ENCODE measurements at places on chromosomes 12 and 14.
A peak's percentile ranks its signal among the peaks of the same experiment; 100 is the strongest.

GRCh38 chr14:29454026-29454693, 473.5 kb downstream of the PRKD1 start:
- no peak for DNase-seq

GRCh38 chr14:50932592-50933495, 11.4 kb downstream of the PYGL start:
- no peak for DNase-seq

GRCh38 chr14:56271970-56272369, 153.8 kb downstream of the PELI2 start:
- no peak for DNase-seq

- no peak for DNase-seq
These were observed 72.2 kb upstream of the PLEKHG3 start for GRCh38 chr14:64632056-64632455.

DNA sequence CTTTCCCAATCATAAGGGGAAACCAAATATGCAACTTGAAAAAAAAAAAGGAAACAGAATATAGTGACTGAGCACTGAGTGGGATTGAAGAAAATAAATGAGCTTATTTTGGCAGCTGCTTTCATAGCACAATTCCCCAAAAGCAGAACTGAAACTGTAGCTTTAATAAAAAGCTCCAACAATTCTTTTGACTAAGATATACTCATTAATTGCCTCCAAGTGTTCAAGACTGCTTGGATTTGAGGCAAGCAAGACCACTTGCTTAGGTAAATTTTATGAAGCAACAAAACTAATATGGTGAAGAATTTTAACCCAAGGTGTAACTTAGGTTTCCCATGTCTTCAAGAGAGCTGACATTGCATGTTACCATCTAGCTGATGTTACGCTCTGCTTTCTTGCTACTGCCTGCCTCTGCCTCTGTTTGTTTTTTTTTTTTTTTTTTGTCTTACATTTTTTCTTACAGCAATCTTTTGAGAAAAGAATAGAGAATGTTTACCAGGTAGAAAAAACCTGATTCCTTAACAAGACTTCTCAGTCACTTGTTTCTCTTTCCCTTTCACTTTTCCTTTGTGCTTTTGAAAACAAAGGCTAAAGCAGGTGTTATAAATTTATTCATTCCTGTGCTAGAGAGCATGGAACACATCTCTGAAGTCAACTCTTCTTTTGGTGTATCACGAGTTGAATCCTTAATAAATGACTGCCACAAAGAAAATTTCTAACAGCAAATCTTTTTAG, 134.4 kb downstream of the BCAT1 start:
- no peak for DNase-seq

- DNase-seq: peak; percentile 30
These were observed 227.3 kb upstream of the RTL1 start for GRCh38 chr14:101130861-101131260.

DNA sequence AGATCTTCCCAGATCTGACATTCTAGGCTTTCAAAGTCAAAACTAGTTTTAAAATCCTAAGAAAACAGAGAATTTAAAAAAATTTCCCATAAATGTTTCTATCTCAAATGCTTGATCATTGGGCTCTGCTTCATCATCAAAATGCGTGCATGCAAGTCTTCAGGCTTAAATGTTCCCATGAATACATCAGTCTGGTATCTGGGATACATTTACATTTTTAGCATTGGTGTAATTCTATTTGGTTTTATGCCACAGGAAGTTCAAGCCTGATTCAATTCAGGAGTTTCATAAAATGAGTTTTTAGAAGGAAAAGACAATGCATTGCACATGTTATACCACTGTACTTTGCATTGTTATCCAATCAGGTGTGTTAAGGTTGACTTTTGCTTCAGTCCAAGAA, 336.4 kb downstream of the PCNX1 start:
- DNase-seq: no peak

DNA sequence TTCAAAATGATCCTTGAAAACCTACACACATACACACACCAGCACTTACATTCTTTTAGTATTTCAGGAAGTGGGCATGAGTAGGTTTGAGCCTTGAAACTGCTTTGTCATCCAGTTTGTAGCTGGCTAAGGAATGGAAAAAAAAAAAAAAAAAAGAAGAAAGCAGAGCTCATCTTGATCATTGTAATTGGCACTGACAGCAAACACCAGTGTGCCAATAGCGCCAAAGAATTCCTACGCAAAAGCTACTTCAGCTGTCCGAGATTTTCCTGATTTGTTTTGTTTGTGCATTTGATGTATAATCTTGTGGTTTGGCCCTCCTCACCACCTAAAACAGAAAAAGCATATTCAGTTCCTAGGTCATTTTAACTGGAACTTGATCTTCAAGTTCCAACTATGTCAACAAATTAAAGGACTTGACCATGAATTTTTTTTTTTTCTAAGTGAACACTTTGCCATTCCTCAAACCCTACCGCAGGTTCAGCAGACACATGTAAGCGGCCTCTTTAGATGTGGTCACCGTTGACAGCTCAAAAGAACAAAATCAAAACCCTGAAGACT, 57.3 kb downstream of the FLRT2 start:
- DNase-seq: no peak

GRCh38 chr12:75725521-75726111, 214.2 kb upstream of the KRR1 start:
- DNase-seq: no peak

GRCh38 chr12:93530358-93530757, 42.1 kb upstream of the SOCS2 start:
- DNase-seq: no peak

- no peak for DNase-seq
These were observed 786 bp upstream of the TSFM start for GRCh38 chr12:57781801-57782200.

DNA sequence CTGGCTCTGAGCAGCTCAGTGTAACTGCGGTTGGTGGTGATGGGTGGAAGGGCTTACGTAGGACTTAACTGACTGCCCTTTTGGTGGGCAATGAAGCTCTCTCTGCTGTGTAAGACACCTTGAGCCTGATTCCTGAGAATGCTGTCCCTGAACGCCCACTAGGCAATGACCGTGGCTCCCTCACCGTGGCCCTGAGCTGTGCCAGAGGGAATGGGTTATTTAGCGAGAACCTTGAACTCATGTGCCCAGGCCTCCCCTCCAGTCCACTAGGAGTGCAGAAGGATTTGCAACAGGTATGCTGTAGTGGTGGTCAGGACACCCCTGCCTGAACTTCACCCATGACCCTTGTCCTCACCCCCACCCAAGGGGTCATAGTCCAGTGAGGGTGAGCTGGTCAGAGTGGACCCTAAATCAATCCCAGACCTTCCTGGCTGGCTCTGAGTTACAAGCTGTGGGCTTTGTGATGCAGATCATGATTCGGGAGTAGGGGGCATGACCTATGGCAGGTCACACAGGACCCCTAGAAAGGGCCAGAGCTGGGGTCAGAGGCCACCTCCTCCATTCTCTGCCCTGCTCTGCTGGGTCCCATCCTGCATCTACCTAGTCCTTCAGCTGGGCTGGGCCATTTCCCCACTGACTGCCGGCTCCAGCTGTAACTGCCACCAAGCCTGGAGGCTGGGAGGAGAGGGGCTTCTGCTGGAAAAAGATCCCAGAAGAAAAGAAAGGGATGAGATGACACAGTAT, 14.5 kb upstream of the ANKRD33 start:
- no peak for DNase-seq

GRCh38 chr12:26046906-26047305, 77.9 kb downstream of the BHLHE41 start:
- no peak for DNase-seq

GRCh38 chr12:31308116-31308515, 17.8 kb downstream of the SINHCAF start:
- DNase-seq: no peak

GRCh38 chr12:105832806-105833205, 305.9 kb downstream of the NUAK1 start:
- no peak for DNase-seq

DNA sequence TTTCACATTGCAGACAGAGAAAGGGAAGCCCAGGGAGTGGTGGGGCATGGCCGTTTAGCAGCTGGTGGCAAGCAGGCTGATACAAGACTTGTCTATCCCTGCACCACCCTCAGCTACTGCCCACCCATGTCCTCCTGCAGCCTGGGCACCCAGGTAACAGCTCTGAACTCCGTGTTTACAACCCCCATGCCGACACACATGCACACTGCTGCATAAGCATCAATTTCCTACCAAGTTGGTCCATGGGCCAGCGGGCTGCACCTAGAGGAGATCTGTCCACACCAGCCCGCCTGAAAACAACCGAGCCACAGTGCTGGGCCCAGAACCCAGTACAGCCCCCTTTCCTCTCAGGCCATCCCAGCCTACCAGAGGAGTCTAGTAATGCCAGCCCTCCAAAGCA, 75.9 kb upstream of the C14orf180 start:
- no peak for DNase-seq

DNA sequence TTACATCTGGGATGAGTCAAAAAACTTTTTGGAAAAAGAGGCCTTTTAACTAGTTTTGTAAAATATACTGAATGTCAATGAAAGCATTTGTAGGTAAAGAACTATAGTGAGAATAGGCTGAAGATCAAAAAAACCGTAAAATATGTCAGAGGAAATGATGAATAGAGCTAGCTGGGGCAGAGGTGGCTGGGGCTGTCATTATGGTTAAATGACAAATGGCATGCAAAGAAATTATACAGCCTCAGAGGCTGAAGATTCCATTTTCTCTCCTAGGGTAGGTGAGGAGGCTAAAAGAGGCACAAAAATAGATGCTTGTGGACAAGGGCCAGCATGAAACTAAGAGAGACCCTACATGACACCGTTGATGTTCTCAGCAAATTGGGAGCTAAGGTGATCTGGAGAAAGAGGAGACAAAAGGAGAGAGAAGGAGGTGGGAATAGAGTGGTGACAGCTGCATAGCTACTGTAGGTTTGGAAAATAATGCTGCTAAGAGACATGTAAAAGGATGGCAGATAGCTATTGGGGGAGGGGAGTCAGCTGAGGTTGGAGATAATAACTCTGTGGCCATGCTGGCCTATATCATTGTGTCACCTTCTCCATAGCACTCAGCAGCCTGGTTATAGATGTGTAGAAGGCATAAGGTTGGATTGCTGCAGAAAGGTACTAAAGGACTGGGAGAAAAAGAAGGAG, 63.8 kb downstream of the ABCC9 start:
- DNase-seq: no peak

GRCh38 chr14:76763096-76764041, 2.1 kb downstream of the VASH1 start:
- DNase-seq: peak; percentile 45
